ENCODE measurements at places on chromosomes 5 and 9.

DNA sequence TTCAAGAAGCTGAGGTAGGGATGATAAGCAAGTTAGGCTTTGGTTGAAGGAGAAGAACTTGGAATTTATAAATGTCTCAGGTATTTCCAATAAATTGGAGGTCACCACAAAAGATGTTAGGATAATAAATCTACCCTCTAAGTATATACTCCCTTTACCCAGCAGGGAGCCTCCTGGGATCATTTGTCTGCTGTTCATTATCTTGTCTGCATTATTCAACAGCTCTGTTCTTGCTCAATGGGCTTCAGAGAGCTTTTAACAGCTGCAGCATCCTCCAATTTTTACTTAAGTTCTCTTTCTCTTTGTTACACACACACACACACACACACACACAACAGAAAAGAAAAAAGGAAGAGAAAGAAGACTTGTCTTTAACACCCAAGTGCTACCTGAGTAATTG is 51.7 kb upstream of the VPS13A start:
- DNase-seq: no peak

DNA sequence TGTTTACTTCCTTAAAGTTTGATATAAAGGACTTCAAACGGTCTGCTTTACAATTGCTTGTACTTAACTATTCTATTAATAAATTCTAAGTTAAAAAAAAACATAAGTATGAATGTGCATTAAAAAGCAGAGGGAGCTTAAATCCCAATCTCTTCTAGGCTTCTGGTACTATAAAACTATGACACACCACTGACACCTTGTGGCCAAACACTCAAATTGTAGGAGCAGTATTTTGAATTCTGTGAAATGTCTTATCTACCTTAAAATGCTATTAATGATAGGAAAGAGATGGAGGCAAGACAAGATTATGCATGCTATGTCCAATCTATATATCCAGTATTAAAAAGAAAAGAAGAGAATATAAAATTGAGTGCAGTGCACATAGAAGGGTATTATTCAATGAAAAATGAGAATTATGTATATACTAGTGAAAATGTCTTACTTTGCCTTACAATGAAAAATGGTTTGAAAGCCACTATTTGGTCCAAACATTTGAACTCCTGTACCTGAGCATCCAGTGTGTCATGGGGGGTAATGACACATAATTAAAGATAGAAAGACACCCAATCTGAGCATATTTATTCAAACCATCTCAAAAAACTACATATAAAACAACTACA is 87.6 kb downstream of the ERP44 start:
- DNase-seq: peak; percentile 41

DNA sequence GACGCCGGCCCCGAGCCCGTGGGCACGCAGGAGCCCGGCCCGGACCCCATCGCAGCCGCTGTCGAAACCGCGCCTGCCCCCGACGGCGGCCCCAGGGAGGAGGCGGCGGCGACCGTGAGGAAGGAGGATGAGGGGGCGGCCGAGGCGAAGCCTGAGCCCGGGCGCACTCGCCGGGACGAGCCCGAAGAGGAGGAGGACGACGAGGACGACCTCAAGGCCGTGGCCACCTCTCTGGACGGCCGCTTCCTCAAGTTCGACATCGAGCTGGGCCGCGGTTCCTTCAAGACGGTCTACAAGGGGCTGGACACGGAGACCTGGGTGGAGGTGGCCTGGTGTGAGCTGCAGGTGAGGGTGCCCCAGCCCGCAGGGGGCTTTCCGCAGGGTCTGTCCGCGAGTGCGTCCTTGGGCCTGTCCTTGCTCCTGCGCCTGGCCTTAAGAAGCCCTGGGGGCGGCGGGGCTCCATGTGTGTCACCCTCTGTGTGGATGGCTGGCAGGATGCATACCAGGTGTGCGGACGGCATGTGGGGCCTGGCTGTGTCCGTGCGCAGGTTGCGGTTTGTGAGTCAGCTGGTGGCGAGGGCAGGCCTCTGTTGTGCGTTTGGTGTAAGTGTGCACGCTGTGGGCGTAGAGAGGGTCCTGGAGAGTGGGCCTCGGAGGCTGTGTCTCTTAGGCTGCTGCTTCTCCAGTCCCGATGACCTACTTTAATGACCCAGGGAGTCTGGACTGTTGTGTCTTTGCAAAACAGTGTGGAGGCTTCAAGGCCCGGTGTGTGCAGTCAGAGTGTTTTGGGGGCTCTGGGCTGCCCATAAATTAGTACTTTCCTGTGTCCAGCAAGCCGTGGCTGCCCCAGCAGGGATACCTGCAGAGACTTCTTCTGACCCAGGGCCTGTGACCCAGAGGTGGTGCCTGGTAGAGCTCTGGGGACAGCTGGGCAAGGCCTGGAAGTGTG is 1.6 kb downstream of the WNK2 start:
- DNase-seq: no peak

GRCh38 chr9:98148486-98148885 is 29.5 kb upstream of the TRIM14 start:
- DNase-seq: no peak

DNA sequence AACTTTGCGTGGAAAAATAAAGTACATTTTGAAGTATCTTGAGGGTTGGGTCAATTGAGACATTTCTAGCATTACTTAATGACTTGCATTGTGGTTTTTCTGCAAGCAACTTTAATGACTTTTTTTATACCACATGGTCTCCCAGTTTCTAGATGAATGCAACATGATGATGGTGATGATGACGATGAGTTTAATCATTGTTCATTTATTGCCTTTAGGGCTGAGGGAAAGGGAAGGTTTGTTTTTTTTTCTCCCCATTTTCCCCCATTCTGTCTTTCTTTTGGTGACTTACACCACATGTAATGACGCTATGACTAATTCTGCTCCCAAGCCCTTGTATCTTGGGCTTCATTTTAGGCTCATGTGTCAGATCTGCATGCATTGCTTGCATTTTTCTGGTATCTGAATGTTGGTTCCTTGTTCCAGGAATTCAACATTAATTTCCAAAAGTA is 57.7 kb upstream of the NXNL2 start:
- DNase-seq: no peak

- DNase-seq: no peak
These were observed 5.9 kb downstream of the GFI1B start for GRCh38 chr9:132984202-132985070.

- DNase-seq: peak; percentile 42
These were observed 138.4 kb upstream of the ZNF618 start for GRCh38 chr9:113737517-113738271.

DNA sequence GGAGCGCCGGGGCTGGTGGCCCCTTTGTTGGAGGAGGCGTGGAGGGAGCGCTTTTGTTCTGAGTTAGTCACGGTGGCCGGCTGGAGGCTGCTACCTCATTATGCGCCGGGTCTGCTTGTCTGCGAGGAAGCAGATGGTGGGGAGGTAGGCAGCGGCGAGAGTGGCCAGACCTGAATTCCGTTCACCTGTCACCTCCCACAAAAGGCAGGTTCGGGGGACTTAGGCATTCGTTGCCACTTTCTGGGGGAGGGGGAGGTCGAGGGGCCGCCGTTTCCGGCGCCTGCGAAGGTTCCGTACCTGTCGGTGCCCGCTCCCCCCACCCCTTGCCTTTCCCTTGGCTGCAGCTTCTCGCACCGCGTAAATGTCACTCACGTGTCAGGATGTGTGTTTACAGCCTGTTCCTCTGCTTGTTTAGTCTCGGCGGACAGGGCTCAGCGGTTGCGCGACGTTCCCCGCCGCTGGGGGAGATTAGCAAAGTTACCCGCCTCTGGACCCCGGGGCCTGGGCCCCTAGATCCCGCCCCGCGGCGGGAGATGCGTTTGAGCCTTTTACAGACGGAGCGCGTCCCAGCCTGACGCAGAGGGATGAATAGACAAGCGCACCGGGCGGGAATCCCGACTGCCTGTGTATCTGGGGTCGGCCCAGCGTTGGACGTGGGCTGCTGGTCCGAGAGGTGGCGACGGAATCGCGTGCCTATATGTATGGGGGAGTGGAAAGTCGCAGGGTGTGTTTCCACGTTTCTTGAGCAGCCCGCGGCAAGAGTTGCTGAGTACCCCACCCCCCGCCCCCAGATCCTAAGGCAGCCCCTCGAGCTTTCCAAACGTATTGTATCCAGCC is 2.7 kb upstream of the LHX2 start:
- no peak for DNase-seq

DNA sequence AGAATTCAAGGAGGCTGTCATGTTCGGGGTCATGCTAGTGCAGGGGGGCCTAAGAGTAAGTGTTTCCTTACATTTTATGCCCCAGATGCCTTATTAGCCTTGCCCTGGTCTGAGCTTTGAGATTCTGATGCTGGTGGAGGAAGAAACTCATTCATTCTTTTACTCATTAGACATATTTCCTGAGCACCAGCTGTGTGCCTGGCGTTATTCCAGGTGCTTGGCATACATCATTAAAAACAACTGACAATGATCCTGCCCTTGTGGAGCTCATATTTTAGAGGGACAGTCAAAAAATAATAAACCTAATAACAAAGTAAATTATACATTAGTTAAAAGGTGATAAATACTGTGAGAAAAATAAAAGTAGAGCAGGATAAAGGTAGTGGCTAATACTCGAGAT is 138.9 kb upstream of the SGCD start:
- no peak for DNase-seq

GRCh38 chr9:120158221-120158620 is 421.7 kb downstream of the CDK5RAP2 start:
- DNase-seq: no peak

GRCh38 chr5:38540314-38540713 is 16.1 kb downstream of the LIFR start:
- DNase-seq: no peak

GRCh38 chr9:123438321-123438720 is 82.3 kb downstream of the CRB2 start:
- no peak for DNase-seq

DNA sequence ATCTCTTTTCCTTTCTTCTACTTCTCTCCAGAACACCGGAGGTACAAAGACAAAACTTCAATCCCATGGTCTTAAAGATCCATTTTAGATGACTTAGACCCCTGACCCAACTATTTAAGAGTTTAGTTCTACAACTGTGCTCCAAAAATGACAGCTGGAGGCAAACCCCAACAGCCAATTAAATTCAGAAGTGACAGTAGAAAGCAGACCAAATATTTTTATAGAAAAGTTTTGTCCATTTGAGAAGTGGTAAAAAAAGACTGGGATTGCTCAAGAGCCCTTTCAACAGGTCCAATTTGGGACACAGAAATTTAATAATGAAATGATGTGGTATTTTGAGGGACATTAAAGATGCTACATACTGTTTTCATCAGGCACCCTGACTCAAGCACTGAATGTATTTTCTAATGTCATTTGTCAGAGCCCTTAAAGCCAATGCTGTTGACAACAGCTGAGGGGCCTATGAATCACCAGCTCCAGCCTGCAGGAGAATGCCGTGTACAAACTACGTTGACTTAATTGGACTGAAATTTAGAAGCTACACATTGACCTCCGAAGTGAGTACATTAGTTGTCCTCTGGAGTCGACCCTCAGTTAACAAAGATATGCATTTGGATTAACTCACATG is 147.5 kb upstream of the PIK3R1 start:
- DNase-seq: no peak

- DNase-seq: no peak
These were observed 173.6 kb downstream of the GADD45G start for GRCh38 chr9:89778100-89779090.

GRCh38 chr9:96331236-96331947 is 29.4 kb upstream of the HSD17B3 start:
- DNase-seq: no peak

DNA sequence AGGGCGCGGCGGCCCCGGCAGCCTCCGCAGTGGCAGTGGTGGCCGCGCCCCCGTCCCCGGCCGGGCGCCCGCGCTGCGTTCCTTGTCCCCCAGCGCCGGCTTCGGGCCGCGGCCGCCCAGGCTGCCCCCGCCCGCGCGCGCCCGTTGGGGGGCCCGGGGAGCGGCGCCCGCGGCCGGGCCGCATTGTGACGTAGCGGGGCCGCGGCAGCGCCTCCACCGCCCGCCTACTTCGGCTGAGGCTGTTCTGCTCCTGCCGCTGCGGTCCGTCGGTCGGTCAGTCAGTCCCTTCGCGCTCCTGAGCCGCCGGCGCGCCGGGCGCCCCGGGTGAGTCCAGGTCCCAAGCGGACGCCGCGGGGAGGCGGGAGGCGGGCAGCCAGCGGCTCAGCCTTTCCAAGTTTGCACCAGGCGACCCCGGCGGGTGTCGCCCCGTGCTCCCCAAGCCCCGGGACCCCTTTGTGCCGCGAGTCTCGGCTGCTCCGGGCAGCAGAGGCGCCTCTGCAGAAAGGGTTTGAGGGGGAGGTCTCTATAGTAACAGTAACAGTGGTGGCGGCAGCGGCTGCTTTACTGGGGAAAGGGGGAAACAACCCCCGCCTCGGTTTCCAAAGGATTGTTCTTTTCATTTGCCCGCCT is at the start of gene SNCAIP:
TSS of gene SNCAIP (plus strand) at position 277 of the 630 bp plus-strand sequence. CDS start 78,898 bp downstream, outside the sequence.
- peak; percentile 51 for DNase-seq

DNA sequence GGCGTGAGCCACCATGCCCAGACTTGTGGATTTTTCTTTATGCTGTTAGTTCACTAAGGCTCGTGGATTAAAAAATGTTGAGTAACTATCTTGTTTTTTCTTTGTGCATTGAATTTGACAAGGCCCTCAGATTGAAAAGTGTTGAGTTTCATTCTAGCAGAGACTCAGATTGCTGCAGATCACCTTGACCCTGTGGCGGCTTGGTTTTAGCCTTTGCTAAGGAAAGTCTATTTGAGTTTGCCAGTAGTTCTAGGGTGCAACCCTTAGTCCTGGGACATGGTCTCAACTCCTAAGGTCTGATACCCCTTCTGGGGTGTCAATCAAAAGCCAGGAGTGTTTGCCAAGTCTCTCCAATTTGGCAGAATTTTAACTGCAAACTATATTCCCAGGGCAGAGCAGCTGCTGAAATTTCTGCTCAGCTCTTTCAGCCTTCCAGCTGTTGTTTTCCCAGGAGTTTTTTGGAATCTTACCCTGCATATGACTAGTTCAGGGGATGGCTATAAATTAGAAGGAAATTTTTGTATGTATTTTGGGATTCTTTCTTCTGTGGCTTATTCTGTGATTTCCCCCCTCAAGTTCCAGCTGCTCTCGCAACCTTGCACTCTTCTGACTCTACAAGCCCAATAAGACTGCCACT is 84.3 kb upstream of the HAND1 start:
- no peak for DNase-seq

DNA sequence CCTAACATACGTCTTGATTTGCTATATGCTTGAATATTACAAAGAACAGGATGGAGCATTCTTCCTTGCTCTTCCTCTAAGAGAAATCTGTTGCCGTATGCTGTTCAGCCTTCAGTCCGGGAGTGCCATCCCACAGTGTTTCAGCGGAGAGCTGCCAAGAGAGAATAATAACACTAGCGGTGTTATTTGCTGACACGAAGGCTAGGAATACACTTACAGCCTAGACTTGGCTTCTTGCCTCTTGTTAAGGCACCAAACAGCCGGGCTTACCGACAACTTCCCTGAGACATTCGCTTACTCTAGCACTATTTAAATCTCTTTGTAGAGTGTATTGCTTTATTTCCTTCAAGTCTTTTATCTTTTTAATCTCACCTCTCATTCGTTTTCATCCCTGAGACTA is 31.4 kb downstream of the KCTD16 start:
- no peak for DNase-seq

- DNase-seq: no peak
These were observed 269.0 kb downstream of the DENND1A start for GRCh38 chr9:123660691-123661466.

- no peak for DNase-seq
These were observed 45.4 kb downstream of the NTNG2 start for GRCh38 chr9:132207215-132207614.

GRCh38 chr9:71663216-71663615 is 105.1 kb downstream of the CEMIP2 start:
- DNase-seq: no peak
